ENCODE measurements at places on chromosomes 2 and 18.

DNA sequence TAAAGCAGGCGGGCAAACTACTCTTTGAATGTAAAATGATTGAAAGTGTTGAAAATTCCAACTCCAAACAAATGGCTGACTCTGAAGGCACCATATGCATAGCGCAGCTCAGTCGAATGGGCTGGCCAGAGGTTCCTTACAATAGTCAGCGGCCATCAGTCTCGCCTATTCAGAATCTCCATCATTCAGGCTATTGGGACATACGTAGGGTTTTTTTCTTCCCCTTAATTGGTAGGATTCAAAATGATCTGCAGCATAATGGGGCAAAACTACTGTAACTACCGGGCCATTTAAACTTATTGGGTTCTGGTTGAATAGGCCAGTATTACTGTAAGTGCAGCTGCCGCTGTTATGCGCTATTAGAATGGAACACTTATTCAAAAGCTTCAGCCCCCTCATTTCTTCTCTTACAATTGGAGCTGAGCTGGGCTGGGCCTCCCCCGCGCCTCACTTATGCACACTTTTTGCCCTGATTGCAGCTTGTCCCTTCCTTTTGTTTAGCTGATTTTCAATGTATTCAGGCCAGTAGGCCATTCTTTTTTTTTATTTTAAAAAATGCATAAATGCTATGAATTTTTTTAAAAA lies 40.4 kb downstream of the SLC9A4 start:
- no peak overlapping the region for H3K4me3 ChIP-seq
- H3K27me3 ChIP-seq: peaks cover 19% of the 10 kb centered on the region
- no peak for DNase-seq
- H3K36me3 ChIP-seq: no peaks in the 10 kb centered on the region

GRCh38 chr2:222907790-222908441 lies 47.1 kb downstream of the ACSL3 start:
- no peak overlapping the region for H3K27ac ChIP-seq
- peaks cover 16% of the 10 kb centered on the region for H3K36me3 ChIP-seq
- no peaks in the 10 kb centered on the region for H3K27me3 ChIP-seq
- peaks cover 6% of the 10 kb centered on the region for H3K4me1 ChIP-seq
- H3K4me3 ChIP-seq: no peak overlapping the region

GRCh38 chr2:43058726-43059110 lies 167.7 kb downstream of the ZFP36L2 start:
- H3K4me3 ChIP-seq: no peak overlapping the region
- H3K27me3 ChIP-seq: peaks cover 5% of the 10 kb centered on the region
- H3K27ac ChIP-seq: peak overlapping the region; percentile 75
- peaks cover 25% of the 10 kb centered on the region for H3K4me1 ChIP-seq
- no peak for DNase-seq

- H3K36me3 ChIP-seq: no peaks in the 10 kb centered on the region
- DNase-seq: no peak
- H3K27me3 ChIP-seq: peaks cover 2% of the 10 kb centered on the region
- H3K27ac ChIP-seq: no peak overlapping the region
Measured at GRCh38 chr2:207796585-207797350, 27.1 kb upstream of the FZD5 start.

DNA sequence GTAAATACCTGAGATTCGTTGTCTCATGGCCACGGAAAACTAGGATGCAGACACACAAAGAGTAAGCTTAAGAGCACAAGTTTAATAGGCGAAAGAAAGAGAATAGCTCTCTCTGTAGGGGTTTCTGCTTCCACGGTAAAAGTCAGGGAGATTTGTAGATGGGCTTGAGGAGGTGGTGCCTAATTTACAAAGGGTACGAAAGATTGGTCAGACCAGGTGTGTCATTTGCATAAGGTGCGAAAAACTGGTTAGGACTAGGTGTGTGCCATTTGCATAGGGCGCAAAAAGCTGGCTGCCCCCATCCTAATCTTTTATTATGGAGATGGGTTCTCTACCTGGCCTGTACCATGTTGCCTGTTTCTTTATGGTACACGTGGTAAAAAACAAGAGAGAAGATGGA lies 170.5 kb upstream of the DOK6 start:
- no peak overlapping the region for H3K27ac ChIP-seq
- H3K36me3 ChIP-seq: no peaks in the 10 kb centered on the region
- H3K27me3 ChIP-seq: no peaks in the 10 kb centered on the region
- no peak overlapping the region for H3K4me3 ChIP-seq
- no peak for DNase-seq

Measured in activated CD4-positive, alpha-beta memory T cell treated with anti-CD3 and anti-CD28 coated beads, Interleukin-2, amount 10 ng/mL, durations not matched to agents 7 days and 5 days (primary cell).